ENCODE measurements at places on chromosomes 12 and 14.

GRCh38 chr14:75123991-75124390, 2.9 kb downstream of the NEK9 start:
- DNase-seq: no peak

DNA sequence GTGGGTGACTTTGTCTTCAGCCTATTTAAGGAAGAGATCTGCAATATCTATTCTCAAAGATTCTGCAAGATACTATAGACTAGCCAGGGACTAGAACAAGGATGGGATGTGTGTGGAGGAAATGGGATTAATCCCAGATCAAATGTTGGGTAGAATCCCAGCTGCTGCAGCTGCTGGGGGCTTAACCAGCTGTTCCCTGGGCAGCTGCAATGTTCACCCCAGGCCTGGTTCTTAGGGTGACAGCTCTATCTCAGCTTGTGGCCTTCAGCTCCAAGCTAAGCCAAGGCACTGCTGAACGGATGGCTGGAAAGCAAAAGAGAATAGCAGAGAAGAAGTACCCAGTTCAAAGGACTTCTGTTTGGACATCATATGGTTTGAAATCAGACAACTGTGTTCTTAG, 10.0 kb upstream of the RHEBL1 start:
- DNase-seq: no peak

DNA sequence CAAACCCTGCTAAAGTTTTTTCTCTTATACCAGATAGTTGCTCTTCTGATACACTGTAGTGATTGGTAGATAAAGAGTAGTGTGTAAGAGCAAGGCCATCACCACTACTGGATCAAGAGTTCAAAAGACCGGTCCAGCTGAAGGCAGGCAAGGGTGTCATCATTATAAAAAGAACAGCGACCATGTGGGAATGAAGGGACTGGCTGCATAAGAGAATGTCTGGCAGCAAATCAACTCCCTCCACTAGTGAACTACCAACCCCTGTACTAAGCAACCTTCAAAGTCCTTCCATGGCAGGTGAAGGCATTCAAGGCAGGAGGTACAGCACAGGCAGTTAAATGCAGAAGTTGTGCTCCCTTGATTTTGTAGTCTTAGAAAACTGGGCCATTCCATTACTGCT, 53.5 kb downstream of the EGLN3 start:
- DNase-seq: no peak

DNA sequence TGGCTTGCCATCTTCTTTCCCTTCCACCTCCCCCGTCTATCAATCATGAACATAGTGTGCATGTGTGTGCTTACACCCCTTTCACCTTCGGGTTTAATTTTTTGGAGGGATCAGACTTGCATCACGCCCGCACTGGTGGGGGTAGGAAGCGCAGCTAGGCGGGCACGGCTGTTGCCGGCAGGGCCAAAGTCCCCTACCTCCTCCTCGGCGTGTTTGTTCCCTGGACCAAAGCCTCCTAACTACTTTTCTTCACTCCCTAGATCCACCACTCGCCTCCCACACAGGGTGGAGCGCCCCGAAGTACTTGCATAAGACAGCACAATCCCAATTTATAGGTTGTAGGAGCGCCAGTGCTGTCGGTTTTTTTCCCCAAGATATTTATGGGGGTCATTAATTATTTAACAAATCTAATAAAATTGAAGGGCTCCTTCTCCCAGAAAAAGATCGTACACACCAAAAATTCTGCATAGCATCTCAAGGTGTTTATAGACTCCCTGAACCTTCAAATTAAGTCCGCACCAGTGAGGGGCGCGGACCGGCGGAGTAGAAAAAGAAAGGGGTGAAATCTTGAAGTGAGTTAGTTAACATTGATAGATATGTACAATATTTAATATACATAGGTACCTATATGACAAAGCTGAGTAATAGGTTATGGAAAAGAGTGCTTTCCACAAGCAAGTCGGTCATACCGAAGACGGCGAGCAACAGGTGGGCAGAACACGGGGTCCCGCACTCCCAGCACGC, 717 bp downstream of the PKP2 start:
- no peak for DNase-seq

GRCh38 chr12:32768518-32768917, 12.8 kb upstream of the YARS2 start:
- DNase-seq: no peak

GRCh38 chr12:89821896-89822295, 113.3 kb upstream of the ATP2B1 start:
- peak; percentile 41 for DNase-seq

DNA sequence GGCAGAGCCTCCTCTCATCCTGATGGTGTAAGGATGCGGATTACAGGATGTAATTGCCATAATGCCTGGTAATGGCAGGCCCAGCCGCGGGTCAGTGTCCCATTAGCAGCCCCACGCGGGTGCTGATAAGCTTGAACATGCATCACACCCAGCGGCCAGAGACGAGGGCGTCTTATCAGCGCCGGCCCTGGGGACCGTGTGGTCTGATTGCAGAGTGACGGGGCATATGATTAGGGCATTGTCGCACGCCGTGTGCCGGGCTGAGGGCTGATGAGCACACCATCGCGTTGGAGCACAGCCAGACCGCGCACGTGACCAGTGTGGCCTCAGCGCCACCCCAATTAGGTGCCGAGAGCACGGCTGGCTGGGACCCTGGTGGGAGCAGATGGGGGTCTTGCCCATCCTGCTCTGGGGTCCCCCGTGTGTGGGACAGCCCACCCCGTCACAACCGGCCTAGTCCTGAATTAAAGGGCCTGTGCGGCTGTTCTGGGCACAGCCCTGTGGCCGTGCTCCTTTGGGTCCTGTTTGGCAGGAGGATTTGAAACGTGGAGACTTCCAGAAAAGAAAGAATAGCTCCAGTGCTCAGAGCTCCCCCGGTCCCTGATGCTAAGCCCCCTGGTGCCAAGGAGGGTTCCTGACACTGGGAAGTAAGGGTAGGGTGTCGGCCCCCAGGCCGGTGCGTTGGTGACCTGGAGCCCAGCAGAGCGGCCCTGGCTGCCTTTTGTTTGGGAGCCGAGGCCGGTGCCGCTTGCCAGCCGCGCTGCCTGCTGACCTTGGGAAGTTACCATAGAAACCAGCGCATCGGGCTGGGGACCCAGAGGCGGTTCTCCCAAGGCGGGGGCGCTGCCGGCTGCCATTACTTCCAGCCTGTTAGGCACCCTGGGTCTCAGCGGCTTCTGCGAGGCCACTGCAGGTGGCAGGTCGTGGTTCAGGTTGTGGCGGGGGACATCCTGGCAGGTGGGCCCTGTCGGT, 20.7 kb downstream of the KIF26A start:
- DNase-seq: no peak

DNA sequence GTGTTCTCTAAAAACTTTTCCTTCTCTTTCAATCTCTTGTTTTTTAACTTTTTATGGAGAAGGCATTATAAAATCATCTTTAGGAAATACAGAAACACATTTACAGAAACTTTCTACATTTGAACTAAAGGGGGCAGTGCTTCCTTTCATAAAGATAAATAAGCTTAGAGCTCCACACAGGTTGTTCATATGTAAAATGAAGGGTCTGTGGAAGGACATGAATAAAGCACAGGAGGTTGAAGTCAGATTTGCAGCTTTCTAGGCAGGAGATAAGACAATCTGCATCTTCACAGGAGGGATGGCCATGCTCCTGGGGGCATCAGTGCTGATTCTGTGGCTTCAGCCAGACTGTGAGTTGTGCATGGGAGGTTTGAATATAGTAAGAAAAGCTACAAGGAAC, 426.0 kb downstream of the DAD1 start:
- DNase-seq: peak; percentile 55

DNA sequence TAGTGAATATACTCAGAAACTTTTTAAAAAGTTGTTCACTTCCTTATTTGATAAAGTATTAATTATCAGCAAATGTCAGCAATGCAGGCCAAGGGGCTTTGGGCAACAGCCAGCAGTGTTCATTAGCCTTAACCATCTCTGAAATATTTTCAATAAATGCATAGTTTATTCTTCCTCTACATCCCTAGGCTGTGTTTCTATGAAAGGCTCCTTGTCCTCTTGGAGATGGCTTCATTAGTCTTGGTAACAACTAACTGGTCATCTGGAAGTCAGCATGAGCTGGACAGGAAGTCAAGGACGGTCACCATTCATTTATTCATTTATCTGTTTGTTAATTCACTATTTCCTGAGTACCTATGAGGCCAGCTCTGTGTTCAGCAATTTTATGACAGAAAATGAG, 124.0 kb upstream of the TMEM132D start:
- DNase-seq: no peak

- DNase-seq: no peak
These were observed 67.2 kb upstream of the HMGA2 start for GRCh38 chr12:65756956-65757511.

- DNase-seq: peak; percentile 90
These were observed 196.6 kb downstream of the PCNX1 start for GRCh38 chr14:71103662-71104484.
